ENCODE measurements at places on chromosomes 4 and X. TPM values are rescaled to one million over a fixed set of nuclear protein-coding genes. Genes with fewer than 3 reads are reported as not detected.

The LRCH2 gene
- total RNA-seq: 12.6 TPM

The GNRHR gene
- total RNA-seq: not detected

DNA sequence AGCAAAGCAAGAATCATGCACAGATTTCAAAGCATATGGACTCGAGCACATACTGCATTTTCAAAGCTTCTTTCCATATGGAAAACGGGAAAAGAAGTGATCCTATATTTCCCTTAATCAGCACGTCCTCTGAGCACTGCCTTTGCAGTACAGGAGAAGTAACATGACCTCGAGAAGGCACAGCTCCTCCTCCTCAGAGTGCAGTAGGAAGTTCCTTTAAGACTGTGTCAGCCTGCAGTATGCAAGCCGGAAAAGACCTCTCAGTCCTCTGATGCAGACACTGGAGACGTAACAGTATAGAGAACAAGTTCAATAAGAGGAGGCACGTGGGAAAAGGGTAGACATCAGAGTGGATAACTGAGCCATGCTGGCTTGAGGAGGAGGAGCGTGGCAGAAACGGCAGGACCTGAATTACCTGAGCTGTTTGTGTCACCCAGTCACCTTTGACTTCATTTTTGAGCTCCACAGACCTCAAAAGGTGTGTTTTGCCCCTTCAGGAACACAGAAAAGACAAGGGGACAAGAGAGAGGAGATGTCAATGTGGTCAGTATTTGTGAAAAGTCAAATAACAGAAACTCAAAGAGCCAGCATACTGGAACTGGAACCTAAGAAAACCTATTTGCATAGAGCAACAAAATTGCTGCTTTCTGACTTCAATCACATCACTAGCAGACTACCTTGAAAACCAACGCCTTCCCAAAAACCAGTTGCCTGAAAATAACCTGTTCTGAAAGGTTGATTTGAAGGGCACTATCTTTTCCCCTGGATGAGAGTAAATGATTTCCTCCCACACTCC, 20.8 kb downstream of the IRF2 start:
- DNase-seq: peak; percentile 88

GRCh38 chr4:59222221-59222620, 1977.9 kb upstream of the ADGRL3 start:
- DNase-seq: no peak
